Skin of body (tissue), 3 donors: ENCODE measurements at places on chromosomes 7 and 10. TPM values are rescaled to one million over a fixed set of nuclear protein-coding genes. Genes with fewer than 3 reads are reported as not detected.

The PDK4 gene
- 34.8 TPM for total RNA-seq

The SLC29A4 gene
- 4.9 TPM for total RNA-seq

The TLL2 gene
- 0.20 TPM for total RNA-seq

The FAM25A gene
- total RNA-seq: 16.3 TPM

The ADAMTS14 gene
- total RNA-seq: 5.2 TPM

The SMKR1 gene
- total RNA-seq: 0.20 TPM

The C10orf105 gene
- total RNA-seq: under 0.01 TPM

The GBX1 gene
- total RNA-seq: 0.30 TPM

The TAC1 gene
- 3.8 TPM for total RNA-seq

The XRCC2 gene
- total RNA-seq: 3.6 TPM

The ATP5MK gene
- total RNA-seq: 144 TPM

The OGDHL gene
- 0.89 TPM for total RNA-seq

The UPK3B gene
- 1.7 TPM for total RNA-seq

The RAB19 gene
- 0.49 TPM for total RNA-seq

The AKR1C8 gene
- 1.5 TPM for total RNA-seq

The CDH23 gene
- 6.3 TPM for total RNA-seq

The UPK3BL2 gene
- total RNA-seq: 16.2 TPM

The EPO gene
- total RNA-seq: not detected

The MPP7 gene
- total RNA-seq: 15.9 TPM

The PLCE1 gene
- total RNA-seq: 8.6 TPM

The PDZD7 gene
- total RNA-seq: 1.2 TPM

The IKZF1 gene
- total RNA-seq: 6.5 TPM

The C10orf67 gene
- total RNA-seq: 0.30 TPM

The ANTXRL gene
- total RNA-seq: not detected

The TMEM139 gene
- 1.1 TPM for total RNA-seq

The KIAA1217 gene
- 19.8 TPM for total RNA-seq

The PSPH gene
- total RNA-seq: 18.1 TPM

The ZNF467 gene
- total RNA-seq: 3.6 TPM

The PTER gene
- 8.1 TPM for total RNA-seq

The GFRA1 gene
- total RNA-seq: 49.8 TPM
